ENCODE measurements at places on chromosomes 12 and 14.

DNA sequence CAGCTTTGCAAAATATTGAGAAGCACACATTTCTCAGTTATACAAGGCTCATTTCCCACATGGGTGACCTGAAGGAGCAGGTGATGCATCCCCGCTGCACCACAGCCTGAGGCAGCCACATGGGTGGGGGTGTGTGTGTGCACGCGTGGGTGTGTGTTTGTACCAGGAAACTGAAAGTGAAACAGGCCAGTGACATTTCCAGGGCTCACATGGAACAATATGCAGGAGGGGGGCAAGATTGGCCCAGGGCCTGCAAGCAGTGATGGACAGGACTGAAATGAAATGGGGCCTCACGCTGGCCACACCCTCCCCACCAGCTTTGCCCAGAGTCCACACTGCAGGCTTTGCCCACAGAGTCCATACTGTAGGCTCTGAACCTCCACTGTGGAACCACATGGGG is 154.2 kb upstream of the PARP11 start:
- DNase-seq: no peak

DNA sequence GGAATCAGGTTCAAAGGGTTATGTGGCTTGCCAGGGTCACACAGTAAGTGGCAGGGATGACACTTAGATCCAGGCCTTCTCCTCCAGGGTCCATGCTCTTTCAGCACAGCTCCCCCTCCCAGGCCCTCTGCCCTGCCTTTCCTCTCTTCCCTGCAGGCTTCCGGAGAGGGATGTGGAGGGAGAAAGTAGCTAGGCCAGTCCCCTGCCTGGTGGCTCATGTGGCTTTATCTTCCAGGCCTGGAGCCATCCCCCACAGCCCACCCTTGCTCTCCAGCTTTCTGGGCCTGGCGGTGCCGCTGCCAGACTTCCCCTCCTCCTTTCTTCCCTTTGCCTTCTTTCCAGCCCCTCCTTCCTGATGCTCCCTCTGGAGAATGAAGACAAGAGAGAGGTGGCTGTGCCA is 1.7 kb downstream of the PSMB11 start:
- no peak for DNase-seq

DNA sequence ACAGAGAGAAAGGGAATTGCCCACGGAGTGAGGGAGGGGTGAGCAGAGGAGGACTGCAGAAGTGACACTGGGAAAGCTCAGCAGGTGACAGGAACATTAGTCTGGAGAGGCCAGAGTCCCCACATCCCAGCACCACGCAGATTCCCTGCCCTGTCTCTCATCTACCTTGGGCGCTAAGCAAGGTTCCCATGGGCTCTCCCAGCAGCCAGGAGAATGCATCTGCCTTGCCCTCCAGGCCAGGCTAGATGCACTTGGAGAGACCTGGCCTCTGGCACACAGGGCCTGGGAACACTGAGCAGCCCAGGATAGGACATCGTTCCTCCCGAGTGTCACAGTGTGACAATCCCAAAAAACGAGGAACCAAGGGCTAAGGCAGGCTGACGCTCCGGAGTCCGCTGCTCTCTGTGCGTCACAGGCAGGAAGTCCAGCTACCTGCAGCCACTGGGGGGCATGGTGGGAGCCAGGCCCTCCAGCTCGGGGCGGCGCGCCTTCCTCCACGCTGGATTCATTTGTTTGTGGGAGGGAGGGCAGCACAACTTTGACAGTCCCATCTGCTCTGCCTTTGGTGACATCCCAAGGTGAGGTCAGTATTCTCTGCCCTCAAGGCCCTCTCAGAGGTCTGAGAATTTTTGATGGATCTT is 5.4 kb upstream of the NGB start:
- no peak for DNase-seq

GRCh38 chr12:22491034-22491433 is 53.3 kb downstream of the C2CD5 start:
- DNase-seq: no peak

GRCh38 chr12:99151744-99152143 is 495.8 kb upstream of the GARIN6 start:
- no peak for DNase-seq

DNA sequence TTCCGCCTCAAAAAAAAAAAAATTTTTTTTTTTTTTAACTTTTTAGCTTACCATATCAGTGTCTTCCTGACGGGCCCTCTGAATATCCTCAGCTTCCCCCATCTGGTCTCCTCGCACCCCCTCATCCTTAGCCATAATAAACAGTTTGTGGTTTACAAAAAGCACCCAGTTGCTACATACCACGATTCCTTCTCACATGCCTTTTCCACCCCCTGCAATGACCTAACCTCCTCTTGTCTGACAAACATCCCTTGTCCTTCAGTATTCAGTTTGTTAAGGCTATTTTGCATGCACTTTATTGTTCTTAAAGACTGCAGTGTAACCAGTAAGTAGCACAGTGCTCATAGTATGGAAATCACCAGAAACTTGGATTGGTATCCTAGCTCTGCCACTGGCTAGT is 88.5 kb downstream of the PPM1H start:
- no peak for DNase-seq

- DNase-seq: no peak
Measured at GRCh38 chr12:39062266-39062996, 157.0 kb upstream of the CPNE8 start.

DNA sequence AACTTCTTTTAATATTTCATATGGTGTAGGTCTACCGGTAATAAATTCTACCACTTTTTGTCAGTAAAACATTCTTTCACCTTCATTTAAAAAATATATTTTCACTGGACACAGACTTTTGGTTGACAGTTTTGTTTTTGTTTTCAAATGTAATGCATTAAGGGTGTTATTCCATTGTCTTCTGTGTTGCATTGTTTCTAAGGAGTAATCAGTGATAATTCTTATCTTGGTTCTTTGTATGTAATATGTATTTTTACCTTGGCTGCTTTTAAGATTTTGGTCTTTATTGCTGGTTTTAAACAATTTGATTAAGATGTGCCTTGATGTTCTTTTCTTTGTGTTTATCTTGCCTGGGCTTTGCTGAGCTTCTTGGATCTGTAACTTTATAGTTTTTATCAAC is 4.1 kb downstream of the MAP1LC3B2 start:
- no peak for DNase-seq

DNA sequence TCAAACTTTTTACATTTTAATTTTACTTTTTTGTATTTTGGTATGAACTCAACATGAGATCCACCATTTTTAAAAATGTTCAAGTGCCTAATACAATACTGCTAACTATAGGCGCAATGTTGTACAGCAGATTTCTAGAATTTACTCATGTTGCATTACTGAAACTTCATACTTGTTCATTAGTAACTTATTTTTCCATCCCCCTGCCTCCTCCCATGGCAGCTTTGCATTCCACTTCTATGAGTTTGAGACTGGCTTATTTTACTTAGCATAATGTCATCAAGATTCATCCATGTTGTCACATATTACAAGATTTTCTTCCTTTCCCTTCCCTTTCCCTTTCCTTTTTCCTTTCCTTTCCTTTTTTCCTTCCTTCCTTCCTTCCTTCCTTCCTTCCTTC is 825.9 kb downstream of the SLC16A7 start:
- DNase-seq: no peak

DNA sequence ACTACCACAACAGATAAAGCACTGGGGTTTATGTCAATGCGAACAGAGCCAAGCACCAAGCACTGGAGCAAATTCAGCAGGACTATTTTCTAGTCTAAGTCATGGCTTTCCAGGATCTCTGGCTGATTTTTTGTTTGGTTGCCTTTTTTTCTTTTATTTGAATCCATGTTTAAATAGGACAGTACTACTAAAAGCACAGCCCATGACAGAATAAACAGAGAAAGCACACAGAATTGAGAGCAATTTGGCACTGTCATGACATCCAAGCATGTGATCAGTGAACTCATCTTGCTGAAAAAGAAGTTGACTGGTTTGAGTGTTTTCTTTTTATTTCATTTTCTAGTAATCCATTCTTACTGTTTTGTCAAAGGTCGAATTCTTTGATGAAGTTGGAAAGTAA is 23.1 kb upstream of the RERG start:
- peak; percentile 96 for DNase-seq

DNA sequence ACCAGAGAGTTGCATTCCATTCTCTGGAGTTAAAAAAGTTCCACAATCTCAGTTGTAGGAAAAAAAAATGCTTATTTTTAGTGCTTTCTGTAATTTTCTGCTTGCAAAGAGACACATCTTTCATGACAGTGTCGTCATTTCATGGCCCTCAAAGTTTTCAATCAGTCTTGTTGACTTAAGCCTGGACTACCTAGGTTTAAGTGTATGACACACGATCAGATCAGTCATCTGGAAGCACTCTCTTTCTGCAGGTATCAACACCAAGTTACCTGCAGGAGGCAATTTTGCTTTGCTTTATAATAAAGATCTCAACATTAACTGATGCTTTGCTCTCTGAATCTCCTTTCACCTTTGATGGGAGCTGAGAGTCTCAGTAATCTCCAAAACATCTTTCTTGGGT is 251.6 kb downstream of the BCAT1 start:
- DNase-seq: no peak

DNA sequence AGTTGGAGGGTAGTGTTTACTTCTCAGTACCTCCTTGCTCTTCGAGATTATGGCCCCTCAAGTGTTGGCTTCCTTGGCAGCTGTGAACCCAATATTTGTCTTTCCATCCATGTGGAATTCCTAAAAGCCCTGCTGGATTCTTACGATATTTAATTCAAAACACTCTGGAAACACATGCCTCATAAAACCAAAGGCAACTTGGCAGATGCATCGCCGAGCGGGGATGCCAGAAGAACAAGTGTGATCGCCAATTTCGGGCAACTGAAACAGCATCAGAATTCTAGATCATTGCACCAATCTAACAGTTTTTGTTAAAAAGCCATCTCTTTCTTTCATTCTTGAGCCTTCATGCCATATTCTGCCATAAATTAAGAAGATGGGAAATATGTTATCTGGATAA is 934.4 kb downstream of the AACS start:
- no peak for DNase-seq

GRCh38 chr12:16949371-16949770 is 343.4 kb upstream of the LMO3 start:
- DNase-seq: no peak

GRCh38 chr12:64124511-64125197 is 97.4 kb downstream of the KICS2 start:
- no peak for DNase-seq

DNA sequence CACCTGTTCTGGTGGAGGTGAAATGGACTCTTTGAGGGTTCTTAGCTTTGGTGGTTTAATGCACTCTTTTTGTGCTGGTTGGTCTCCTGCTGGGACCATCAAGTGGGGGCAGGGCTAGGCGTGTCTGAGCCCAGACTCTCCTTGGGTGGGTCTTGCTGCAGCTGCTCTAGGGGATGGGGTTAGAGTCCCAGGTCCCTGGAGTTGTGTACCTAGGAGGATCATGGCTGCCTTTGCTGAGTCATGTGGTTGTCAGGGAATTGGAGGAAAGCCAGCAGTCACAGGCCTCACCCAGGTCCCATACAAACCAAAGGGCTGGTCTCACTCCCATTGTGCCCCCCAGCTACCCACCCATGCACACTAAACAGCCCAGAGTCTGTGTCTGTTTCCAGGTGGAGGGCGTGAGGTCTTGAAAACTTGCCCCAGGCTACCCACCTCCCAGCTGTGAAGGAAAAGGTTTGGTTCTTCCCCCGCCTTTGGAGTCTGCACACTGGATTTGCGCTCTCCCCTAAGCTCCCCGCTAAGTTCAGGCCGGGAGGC is 387.7 kb downstream of the TMTC2 start:
- no peak for DNase-seq

- no peak for DNase-seq
Measured at GRCh38 chr14:99116741-99117295, 155.2 kb downstream of the BCL11B start.

- DNase-seq: no peak
Measured at GRCh38 chr12:3658327-3659163, 94.4 kb downstream of the CRACR2A start.

GRCh38 chr14:23442721-23443356 is 7.4 kb upstream of the MYH7 start:
- no peak for DNase-seq

DNA sequence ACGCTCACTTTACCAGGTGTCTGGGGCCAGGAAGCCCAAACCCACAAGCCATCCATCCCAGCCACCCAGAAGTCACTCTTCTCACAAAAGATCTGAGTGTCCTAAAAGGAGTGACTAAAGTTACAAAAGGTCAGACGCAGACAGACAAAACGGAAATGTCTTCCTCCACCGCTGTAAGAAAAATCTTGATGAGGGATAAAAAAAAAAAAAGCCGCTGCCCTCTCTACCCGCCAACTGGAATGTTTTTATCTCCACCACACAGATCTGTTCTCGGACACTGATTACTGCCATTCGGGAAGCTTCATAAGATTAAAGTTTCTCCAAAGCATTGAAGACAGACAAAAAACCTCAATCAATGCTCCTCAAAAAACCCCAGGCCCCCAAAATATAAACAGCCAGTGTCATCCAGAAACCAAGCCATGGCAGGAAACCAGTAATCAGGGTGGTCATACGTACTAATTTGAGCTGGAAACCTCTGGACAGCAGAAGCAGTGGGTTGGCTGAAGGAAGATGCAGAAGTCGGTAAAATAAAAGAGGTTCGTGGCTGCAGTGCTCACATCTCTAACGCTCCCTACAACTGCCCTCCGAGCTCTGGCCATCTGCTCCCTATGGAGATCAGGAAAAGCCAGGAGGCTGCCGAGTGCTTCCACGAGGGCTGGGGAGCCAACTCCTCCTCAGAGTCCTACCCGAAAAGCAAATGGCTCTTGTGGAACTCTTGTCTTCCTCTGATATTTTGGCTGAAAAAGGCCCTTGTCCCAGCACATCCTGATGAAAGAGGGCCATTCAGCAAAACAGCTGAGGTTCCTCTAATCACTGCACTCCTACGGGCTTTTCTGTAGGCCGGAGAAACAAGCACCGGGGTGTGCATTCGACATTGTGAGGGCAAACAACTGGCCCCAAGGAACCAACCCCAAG is 30.3 kb downstream of the SSH1 start:
- no peak for DNase-seq

- no peak for DNase-seq
Measured at GRCh38 chr12:69241438-69242092, 2.2 kb downstream of the CPSF6 start.

GRCh38 chr12:3225154-3225795 is 148.1 kb downstream of the TSPAN9 start:
- no peak for DNase-seq

Data from NCI-H1092 treated with DMSO at 0.1 percent for 48 hours (cell line).